ENCODE measurements at places on chromosomes 6 and 20. TPM values are rescaled to one million over a fixed set of nuclear protein-coding genes. Genes with fewer than 3 reads are reported as not detected.

DNA sequence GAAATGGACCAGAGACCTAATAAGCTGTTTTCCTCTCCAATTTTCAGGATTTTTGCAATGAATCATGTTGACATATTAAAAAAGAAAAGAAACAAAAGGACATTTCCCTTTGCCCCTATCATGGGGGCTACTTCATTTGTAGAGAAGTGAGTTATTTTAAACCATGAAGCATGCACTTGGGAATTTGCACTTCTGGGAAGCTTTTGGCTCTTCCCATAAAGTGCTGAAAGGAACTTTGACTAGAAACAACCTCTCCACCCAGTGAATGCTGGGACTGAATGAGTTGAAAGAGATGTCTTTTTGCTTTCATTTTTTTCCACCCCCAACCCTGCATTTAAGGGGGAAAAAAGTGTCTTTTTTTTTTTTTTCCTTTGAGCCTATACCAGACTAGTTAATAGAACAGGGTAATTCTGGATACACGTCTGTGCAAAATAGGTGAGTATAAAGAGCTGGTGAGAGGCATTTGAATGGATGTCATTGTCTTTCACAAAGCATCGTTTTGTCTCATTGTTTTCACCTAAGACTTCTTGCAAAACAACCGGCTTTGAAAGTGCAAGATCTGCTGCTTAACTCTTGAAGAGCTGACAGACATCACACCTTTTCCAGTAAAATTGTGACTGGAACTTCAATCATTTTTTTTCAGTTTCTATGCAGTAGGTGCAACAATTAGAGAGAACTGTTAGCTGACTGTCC, 138.7 kb upstream of the BACH2 start:
- DNase-seq = no peak

GRCh38 chr6:87745966-87746721, 44.1 kb upstream of the AKIRIN2 start:
- DNase-seq = no peak

DNA sequence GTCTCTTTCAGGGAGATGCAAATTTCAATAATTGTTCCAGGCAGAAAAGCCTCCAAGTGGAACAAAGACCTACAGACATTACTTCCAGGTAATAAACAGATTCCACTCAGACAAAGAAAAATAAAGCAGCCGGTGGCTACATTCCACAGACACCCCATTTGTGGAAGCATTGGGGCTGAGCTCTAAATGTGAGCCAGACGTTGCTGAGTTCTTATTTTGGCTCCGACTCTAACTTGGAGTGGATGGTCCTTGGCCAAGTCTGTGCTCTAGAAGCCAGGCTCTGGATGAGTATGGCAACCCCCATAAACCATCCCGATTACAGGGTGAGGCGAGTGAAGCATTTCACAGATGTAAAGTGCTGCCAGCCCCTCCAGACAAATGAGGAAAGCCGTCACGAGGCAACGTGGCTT, 6.6 kb downstream of the TRAM2 start:
- DNase-seq = no peak

DNA sequence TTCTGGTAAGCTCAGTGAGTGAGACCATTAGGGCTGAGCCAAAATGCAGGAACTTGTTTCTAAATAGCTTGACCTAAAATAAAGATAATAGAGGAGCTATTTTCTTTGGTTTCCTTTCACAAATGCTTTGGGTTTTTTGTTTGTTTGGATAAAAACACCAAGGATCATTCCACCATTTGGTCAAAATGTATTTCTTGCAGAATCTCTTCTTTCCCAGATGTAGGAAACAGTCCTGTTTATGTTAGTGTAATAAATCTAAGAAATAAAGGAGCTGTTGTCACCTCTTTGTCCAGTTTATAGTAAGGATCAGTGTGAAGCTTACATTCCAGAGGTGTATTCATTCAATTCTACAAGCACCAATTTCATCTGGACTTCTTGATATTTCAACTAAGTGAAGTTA, 297.8 kb downstream of the GJA1 start:
- no peak for DNase-seq

DNA sequence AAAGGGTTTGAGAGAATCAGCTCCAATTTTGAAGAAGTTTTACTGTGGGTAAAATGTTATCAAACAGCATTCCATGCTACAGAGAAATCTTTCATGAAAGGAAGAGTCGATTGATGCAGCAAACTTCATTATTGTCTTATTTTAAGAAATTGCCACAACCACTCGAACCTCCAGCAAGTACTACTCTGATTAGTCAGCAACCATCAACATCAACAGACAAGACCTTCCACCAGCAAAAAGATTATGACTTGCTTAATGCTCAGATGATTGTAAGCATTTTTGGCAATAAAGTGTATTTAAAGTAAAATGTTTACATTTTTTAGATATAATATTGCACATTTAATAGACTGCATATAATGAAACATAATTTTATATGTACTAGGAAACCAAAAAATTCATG, 87.5 kb downstream of the AKAP7 start:
- no peak for DNase-seq

GRCh38 chr6:105898286-105898685, 187.8 kb upstream of the PRDM1 start:
- no peak for DNase-seq

DNA sequence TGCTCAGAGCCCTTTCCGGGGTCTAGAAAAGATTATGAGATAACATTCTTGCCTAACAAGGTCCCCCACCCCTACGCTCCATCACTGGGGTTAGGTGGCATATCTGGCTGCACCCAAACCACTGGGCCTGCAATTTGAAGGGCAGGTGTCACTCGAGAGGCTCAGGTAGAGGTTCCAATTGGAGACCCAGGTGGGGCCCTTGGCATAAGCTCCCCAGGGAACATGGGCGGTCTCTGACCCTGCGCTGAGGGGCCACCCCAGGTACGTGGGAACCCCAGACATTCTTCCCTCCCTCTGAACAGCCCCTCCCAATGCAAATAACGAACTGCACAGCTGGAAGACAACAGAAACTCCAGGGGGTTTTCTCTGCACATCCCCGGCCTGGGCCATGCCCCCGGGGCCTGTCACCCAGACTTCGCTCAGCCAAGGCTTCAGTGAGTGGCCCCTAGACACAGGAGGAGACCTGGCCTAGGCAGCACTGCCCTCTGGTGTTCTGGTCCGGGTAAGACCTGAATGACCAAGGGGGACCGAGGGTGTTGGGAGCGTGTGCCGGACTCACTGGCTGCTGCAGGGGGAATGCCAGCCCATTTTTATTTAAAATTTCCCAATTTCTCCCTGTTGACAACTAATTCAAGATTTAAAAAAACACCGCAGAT, 47.5 kb downstream of the DSTN start:
- DNase-seq = peak; percentile 69

- DNase-seq = no peak
Observed at GRCh38 chr6:16243055-16243454, 4.7 kb downstream of the GMPR start.

DNA sequence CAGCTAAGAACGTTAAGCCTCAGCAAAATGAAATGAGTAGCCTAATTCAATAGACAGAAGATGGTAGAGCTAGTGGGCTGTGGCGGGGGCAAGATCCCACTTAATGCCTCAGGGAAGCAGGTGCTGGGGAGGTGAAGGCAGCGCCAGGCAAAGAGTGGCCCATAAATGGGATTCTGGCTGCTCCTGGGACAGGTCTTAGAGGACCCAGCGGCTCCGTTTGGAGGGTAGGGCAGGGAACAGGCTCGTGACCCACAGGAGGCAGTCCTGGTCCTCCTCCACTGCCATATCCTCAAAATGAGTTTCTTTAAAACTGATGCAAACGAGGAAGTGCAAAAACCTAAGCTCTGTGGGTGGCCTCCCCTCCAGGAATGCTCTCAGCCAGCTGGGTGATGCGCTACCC, 32.7 kb downstream of the SAYSD1 start:
- DNase-seq = no peak

- no peak for DNase-seq
Observed at GRCh38 chr6:25025248-25025918, 89.6 kb upstream of the RIPOR2 start.

DNA sequence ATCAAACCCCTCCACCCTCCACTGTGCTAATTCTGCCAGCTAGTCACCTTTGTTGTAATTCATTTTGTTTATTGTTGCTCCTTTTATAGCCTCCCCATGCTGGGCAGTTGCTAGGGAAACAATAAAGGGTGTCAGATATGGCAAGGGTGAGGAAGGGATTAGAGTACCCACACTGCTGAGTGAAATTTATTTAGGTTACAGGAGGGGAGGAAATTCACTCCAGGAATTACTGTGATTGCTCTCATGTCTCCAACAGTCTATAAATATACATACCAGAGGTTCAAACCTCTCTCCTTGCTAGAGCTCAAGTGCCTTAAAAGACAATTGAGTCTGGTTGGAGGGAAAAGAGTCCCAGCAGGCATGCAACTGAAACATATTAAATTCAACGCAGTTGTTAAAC, 90.6 kb upstream of the ADGRF1 start:
- DNase-seq = no peak

DNA sequence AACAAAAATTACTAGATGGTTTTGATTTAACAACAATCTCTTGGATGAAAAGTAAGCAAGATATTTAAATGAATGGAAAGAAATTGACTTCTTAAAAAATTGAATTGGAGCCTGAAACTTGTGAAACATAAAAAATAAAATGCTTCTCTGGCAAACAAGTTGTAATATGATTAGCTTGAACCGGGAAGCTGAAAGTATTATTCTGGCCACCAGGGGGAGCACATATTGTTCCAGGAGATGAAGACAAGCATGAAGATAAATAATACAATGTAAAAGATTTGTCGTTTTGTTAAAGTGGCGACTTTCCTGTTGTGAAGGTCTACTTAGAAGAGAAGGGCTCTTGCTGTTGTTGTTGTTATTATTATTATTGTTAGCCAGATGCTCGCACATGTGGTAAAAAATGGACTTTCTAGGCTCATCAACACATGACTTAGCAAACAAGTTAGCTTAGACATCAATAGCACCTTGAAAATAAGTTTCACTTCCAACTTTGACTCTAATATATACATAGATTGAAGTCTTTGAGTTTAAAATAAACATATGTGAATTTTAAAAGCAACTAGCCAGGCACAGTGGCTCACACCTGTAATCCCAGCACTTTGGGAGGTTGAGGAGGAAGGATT, 14.2 kb downstream of the PAX1 start:
- DNase-seq = peak; percentile 51

- DNase-seq = no peak
Observed at GRCh38 chr20:24465159-24465558, 4.3 kb upstream of the SYNDIG1 start.

DNA sequence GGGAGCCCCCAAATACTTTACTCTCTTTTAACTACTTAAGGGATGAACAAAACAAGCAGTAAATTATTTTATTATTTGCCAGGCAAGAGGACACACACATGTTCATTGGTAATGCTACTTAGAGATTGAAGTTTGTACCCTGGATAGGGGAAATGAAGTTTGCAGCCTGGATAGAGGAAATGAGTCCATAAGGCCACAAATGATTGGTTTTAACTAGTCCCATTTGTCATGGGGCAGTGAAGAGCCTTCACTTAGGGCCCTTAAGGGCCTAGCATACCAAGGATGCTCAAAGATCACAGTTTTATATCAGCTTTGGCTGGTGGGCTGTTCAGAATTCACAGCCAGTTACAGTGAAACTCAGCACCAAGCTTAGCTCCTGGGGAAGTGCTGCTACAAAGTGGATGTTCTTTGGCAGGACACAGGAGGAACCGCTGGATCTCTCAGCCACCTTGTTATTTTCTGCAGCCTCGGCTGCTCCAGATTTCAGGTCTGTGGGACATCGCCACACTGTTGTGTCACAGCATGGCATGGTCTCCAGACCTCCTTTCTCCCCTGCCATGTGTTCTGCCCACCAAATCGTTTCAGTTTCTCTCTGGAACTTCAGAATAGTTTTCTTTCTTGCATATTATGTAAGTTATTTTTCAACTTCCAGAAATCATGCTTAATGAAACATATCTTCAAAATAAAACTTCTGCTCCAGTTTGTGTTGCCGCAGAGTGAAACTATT, 41.8 kb downstream of the NCOA7 start:
- DNase-seq = no peak

DNA sequence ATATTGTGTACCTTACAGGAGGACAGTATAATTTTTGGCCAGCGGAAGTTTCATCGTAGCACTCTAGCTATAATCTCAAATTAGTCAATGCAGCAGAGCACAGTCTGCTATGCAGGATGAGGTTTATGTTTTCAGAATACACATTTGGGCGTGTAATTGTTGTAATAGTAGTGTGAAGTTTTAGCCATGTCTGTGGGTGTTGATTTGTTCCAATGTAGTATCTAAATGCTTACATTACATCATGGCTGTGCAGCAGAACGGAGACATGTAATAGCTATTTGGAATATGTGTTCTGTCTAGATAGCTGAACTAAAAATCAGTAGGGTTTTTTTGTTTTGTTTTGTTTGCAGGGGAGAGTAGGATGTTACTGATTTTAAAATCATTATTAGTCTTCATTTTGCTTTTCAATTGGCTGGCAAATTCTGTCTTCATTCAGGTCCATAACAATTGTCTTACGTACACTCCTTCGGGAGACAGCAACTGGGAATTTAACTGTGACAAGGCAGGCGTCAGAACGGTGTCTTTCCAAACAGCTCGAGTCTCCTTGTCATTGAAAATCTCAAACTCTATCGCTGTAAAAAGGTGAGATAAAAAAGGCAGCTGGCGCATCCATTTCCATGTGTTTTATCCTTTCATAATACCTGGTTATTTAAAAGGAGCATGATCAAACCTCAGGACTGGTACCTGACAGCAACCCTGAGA, 65.1 kb upstream of the CDH4 start:
- no peak for DNase-seq

GRCh38 chr6:11852061-11852651, 73.6 kb upstream of the ADTRP start:
- DNase-seq = no peak

DNA sequence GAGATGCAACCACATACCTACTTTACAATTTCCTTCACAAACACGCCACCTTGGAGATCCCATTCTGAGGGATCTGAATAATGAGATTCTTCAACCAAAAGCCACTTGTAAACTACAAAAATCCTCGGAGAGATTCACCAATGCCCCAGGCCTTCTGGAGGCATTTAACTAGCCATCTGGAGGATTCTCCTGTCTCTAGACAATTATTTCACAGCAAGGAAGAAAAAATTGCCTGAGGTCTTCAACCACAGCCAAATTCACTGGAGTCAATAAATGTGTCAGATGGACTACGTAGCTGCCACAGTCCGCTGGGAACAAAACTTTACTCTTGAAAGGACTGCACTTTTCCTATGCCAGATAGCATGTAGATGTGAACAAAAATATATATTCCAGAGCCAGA, 19.0 kb upstream of the DCDC2 start:
- no peak for DNase-seq

GRCh38 chr6:109308018-109308492, 74.2 kb downstream of the CD164 start:
- no peak for DNase-seq

ULBP1 gene
- total RNA-seq = 7.2 TPM

GJA1 gene
- total RNA-seq = 34.1 TPM

SPATS1 gene
- not detected for total RNA-seq

TUBB2B gene
- 16.2 TPM for total RNA-seq

CLDN20 gene
- total RNA-seq = not detected

KHDC1 gene
- 1.5 TPM for total RNA-seq

RHAG gene
- total RNA-seq = not detected

SLC24A3 gene
- total RNA-seq = not detected

WASF1 gene
- total RNA-seq = 10.1 TPM

FIG4 gene
- total RNA-seq = 7.6 TPM

ANKRD66 gene
- total RNA-seq = not detected

SAPCD1 gene
- total RNA-seq = 4.7 TPM

MDFI gene
- 2.1 TPM for total RNA-seq
